ENCODE measurements at places on chromosomes 6 and 20.
A peak's percentile ranks its signal among the peaks of the same experiment; 100 is the strongest.

DNA sequence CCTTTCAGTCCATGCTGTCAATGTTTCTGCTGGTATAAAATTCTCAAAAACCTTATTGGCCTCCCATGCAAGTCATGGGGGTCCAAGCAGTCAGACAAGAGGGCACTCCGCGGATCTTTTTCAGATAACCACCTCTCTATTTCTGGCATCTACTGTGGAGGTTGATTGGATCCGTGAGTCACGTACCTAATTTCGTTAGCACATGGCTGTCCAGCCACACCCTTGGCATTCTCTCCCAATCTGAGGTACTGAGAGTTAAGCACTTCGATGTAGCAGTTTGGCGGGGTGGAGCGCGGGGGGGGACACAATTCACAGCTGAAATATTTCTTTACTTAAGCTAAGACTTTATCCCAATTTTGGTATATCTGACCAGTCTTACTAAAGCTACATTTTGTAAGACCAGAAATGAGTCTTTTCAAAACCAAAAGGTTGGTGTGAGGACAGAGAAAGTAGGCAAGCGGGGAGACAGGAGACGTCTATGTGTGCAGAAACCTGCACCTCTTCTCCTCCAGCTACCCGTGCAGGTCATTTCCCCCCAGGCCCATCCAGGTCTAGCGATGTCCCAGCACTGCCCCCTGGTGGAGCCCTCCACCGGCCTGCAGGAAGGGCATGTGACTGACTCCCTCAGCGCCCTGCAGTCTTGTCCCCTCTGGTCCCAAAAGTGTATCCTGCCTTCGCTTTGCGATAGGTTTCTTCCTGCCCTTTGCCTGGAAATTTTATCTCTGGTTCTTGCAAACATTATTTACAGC is 113.1 kb downstream of the ADAT2 start:
- peak; percentile 58 for DNase-seq

- no peak for DNase-seq
Observed at GRCh38 chr6:76770281-76770680, 693.0 kb downstream of the HTR1B start.

GRCh38 chr6:147991961-147992360 is 350.7 kb upstream of the SASH1 start:
- DNase-seq, result no peak

DNA sequence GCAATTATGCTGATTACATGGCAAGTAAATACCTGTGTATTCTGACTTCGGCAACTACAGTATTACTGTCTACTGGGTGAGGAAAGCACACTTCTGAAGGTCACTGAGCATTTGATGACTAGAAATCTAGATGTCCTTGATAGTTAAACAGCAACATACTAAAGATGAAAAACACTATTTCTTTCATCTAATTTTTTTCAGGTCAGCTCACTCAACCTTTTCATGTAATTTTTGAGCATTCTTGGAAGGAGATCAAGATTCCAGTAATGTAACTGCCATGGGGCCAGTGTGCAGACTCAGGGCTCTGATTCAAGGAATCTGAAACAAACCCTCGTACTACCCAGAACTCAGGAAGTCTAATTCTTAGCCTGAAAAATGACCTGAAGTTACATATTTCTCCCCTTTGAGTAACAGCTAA is 222.6 kb upstream of the TAB2 start:
- DNase-seq, result no peak

DNA sequence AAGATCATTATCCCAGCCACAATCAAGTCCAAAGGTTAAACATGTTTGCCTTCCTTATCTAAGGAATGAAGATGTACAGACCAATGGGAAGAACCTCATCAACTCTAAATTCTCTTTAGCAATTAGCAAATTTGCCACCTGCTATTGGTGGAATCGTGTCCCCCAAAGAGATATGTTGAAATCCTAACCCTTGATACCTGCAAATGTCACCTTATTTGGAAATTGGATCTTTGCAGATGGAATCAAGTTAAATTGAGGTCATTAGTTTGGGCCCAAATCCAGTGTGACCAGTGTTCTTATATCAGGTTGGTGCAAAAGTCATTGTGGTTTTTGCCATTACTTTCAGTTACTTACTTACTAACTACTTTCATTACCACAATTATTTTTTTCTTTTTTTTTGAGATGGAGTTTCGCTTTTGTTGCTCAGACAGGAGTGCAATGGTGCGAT is 31.3 kb downstream of the KLHL31 start:
- no peak for DNase-seq

GRCh38 chr20:23995905-23996666 is 7.5 kb upstream of the GGTLC1 start:
- peak; percentile 63 for DNase-seq

- no peak for DNase-seq
Observed at GRCh38 chr6:21804941-21805610, 211.5 kb downstream of the SOX4 start.

GRCh38 chr6:106677282-106677681 is 47.9 kb downstream of the QRSL1 start:
- no peak for DNase-seq

GRCh38 chr6:157679605-157680580 is 143.2 kb upstream of the SNX9 start:
- DNase-seq, result no peak

GRCh38 chr6:69907981-69908498 is 41.7 kb downstream of the COL19A1 start:
- DNase-seq, result no peak

DNA sequence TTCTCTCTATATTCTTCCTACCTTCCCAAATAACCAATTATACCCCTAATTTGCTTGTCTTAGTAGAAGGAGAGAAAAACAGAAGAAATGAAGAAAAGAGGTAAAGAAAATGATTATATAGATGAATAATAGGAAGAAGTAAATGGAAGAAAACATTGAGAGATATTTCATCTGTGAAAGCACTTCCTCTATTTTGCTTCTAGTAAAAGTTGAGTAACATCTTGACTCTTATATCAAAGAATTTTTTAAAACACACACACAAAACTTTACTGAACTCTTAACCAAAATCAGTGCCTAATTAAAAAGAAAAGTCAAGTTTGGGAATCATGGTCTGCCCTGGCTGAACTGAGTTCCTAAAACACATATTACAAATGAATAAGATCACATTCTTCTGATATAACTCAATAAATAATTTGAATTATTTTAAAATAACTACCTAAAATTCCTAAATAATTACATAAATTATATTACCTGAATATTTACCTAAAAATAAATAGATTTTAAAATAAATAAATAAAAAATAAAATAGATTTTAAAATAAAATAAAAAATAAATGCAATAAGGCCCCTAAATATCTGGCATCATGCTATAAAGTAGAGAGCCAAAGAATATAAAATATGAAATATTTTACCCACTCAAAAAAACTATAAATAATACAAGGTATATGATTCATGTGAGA is 8.8 kb downstream of the SLC17A2 start:
- no peak for DNase-seq

- no peak for DNase-seq
Observed at GRCh38 chr6:137928286-137928685, 61.2 kb downstream of the TNFAIP3 start.

GRCh38 chr6:41704028-41704427 is 31.4 kb downstream of the TFEB start:
- DNase-seq, result no peak

GRCh38 chr6:130307752-130308361 is 58.0 kb upstream of the TMEM200A start:
- no peak for DNase-seq

DNA sequence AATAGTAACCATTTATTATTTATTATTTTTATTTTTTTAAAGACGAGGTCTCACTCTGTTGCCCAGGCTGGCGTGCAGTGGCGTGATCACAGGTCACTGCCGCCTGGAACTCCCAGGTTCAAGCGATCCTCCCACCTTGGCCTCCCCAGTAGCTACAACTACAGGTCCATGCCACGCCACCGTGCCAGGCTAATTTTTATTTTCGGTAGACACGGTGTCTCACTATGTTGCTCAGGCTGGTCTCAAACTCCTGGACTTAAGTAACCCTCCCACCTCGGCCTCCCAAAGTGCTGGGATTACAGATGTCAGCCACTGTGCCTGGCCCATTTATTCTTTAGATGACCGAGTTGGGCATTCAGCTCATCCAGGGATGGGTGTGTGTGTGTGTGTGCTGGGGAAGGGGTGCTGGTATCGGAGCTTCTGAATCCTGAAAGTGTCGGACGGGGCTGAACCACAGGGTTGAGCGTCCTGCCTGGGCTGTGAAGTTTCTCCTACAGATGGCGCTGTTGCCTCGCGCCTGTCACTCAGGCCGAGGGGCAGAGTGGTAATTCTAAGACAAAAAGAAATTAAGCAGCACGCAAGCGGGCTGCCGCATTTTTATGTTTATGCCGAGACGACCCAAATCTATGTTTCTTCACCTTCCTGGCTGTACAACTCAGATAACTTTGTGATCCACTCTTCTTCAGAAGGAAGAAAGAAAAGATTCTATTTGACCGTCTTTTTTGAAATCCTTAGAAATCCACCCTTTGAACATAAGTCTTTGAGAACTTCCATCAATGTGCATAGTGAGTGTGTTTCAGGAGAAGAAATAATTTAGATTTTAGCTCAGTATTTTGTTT is 252.8 kb downstream of the CDH26 start:
- DNase-seq, result peak; percentile 25

GRCh38 chr6:130381459-130382380 is 15.9 kb downstream of the TMEM200A start:
- peak; percentile 48 for DNase-seq

GRCh38 chr6:3798055-3798919 is 46.8 kb upstream of the PXDC1 start:
- no peak for DNase-seq

DNA sequence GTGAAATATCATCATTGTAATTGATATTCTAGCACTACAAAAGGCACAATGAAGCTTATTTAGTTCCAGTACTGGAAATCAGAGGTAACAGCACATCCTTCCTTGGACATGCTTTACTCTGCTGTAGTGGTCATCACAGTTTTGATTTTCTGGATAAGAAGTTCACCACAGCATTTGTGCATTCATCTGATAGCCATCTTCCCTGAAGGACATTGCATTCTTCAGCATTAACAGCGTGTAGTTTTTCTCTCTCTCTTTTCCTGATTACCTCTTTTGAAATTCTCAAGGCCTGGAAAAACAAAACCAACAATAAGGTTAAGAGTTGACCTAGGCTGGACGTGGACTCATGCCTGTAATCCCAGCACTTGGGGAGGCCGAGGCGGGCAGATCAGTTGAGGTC is 19.6 kb downstream of the ECI2 start:
- DNase-seq, result no peak

DNA sequence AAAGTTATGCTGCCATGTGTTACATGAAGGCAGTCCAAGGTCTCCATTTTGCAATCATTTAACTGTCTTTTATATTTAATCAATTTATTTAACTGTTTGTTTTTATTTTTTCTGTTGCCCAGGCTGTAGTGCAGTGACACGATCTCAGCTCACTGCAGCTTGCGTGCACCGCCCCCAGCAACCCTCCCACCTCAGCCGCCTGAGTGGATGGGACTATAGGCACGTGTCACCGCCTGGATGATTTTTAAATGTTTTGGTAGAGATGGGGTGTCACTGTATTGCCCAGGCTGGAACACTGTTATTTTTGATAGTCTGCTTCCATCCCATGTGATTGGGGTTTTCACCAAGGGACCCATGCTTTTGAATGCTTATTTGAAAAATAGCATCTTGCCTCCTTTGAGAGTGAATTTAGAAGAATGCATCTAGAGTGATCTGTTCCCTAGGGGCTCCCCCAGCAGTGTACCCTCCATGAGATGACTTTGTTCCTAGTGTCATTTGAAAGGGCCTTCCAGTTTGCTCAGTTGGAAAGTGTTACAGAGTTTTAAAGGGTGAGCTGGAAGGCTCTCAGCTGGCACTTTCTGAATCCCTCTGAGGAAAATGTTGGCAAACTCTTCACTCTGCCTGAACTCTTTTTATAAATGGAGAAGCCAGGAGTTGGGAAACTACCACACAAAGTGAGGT is 143.4 kb downstream of the JARID2 start:
- DNase-seq, result no peak
